ENCODE measurements at places on chromosomes 4 and X.

GRCh38 chr4:174193438-174194374 is 89.8 kb downstream of the FBXO8 start:
- DNase-seq = no peak

DNA sequence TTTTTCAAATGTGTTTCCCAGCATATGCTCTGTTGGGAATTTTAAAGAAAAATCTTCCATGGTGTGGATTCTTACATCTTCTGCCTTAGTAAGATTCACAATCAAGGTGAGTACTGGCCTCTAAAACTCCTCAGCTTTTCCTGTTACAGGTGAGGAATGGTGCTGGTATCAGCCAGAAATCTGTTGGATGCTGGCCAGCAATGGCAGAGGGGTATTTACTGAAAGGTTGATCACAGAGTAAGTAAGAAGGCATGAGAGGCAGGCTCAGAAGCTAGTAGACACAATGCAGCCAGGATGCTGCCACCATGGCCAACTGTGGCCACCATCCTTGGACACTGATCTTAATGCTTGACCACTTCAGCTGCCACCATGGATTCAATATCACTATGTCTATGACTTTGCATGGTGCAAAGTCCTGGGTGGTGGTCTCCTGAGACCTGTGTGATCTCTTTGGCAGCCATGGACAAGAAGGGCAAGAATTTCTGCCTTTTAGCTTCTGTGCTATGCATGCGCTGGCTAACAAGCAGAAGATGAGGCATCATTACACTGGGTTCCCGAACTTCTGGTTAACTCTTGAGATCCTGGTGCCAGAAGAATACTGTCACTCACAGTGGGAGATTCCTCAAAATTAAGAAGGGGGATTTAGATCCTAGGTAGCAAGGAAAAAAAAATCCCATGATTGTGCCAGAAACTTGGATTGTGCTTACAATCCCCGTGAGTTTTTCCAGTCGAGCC is 60.2 kb downstream of the CHRNA9 start:
- no peak for DNase-seq

DNA sequence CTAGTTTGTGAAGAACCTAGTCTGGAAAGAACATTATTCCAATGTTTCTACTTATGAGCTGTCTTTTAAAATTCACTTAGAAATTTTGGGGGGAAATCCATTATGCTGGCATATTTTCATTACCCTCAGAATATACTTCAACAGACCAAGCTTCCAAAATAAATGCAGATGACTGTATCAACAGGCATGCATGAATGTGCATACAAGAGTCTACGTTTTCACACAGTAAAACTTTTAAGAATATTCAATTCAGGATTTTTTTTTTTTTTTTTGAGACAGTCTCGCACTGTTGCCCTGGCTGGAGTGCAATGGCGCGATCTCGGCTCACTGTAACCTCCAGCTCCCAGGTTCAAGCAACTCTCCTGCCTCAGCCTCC is 49.7 kb downstream of the ABCG2 start:
- no peak for DNase-seq

DNA sequence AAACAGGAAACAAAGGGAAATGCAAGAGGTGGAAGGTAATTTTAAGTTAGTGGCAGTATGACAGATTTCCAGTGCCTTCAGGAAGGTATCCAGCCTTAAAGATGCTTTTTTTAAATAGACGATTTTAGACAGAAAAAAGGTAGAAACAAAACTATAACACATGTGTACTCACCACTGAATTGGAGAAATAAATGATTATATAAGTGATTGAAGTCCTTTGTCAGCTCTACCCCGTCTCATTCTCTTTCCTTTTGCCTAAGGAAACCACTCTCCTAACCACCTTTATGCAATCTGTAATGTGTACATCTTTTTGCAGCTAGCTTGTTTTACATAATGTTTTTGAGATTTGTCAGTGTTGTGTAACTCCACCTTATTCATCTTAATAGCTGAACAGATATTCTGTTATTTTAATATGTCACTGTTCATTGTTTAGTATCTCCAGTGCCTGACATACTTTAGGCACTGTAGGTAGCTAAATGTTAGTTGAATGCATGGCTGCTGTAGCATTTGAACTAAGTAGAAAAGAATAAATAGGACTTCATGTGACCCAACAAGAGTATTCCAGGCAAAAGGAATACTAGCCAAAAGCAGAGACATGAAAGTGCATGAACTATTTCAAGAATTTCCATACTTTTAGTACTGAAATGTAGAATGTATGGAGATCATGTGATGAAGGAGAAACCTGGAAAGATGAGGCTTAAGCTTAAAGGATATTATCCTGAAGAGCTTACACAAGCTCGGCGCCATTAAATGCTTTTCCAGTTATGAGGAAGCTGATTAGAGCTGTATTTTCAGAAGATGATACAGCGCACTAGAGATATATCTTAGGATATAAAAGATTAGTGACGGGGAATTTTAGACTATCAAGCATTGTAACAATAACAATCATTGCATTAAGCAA is 865 bp downstream of the FAM200B start:
- no peak for DNase-seq

- DNase-seq = peak; percentile 53
These were observed 132.5 kb downstream of the ARHGAP6 start for GRCh38 chrX:11533199-11533651.

GRCh38 chr4:162229670-162230069 is 65.9 kb upstream of the FSTL5 start:
- no peak for DNase-seq

DNA sequence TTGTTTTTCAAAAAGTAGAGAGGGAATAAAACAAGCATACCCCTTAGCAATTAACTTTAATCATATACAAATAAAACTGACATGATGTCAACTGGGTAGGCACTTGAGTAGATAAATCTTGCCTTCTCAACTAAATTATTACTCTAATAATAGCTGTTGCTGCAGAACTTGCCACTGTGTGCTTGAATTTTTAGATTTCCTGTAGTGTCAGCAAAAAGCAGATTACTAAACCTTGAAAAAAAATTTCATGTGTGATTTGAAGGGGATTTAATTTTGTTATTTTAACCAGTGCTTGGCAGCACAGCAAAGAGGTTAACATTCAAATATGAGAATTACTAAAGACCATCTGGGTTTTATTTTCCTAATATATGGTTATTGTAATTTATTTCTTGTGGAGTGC is 438.3 kb upstream of the SPANXN1 start:
- DNase-seq = no peak

- DNase-seq = no peak
These were observed 31.5 kb upstream of the AFAP1 start for GRCh38 chr4:7971159-7971631.

GRCh38 chr4:2995546-2996265 is 32.3 kb downstream of the GRK4 start:
- DNase-seq = no peak

- DNase-seq = peak; percentile 15
These were observed 553.3 kb upstream of the MAGEB2 start for GRCh38 chrX:29662101-29662500.

- no peak for DNase-seq
These were observed 37.6 kb downstream of the GLUD2 start for GRCh38 chrX:121084903-121085611.

GRCh38 chr4:10656988-10657387 is 27.6 kb downstream of the CLNK start:
- peak; percentile 8 for DNase-seq

GRCh38 chr4:180993244-180993836 is 1249.9 kb upstream of the TENM3 start:
- no peak for DNase-seq

DNA sequence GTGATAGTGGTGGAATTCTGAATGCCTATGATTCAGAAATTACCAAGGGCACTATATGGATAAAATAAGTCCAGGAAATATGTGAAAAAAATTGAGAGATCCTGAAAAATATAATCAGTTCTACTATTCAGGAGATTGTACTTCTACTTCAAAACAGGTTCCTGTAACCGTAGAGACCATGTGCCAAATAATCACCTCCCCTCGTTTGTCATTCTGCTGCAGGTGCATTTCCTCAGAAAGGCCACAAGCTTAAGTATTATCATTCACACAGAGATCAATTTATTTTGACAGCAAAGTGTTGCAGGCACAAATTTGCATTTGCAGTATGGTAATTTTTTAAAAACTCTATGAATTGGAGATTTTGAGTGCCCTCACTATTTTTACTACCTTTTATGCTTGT is 1000.0 kb downstream of the CCSER1 start:
- DNase-seq = no peak

- no peak for DNase-seq
These were observed 78.4 kb downstream of the FAM9B start for GRCh38 chrX:8955511-8955910.
